Activated T-cell treated with anti-CD3 and anti-CD28 coated beads, Interleukin-2, amount 50 U/mL, for 24 hours (primary cell): ENCODE measurements at places on chromosomes 4 and X.
A peak's percentile ranks its signal among the peaks of the same experiment; 100 is the strongest.

GRCh38 chrX:109839694-109840567 lies 106.9 kb upstream of the ACSL4 start:
- H3K4me3 ChIP-seq = no peak overlapping the region
- H3K36me3 ChIP-seq = no peaks in the 10 kb centered on the region
- H3K4me1 ChIP-seq = peaks cover 14% of the 10 kb centered on the region
- DNase-seq = peak; percentile 31
- no peak overlapping the region for H3K27ac ChIP-seq

GRCh38 chr4:155759372-155760252 lies 791 bp downstream of the GUCY1B1 start:
- DNase-seq = peak; percentile 36
- peaks cover 7% of the 10 kb centered on the region for H3K4me1 ChIP-seq

DNA sequence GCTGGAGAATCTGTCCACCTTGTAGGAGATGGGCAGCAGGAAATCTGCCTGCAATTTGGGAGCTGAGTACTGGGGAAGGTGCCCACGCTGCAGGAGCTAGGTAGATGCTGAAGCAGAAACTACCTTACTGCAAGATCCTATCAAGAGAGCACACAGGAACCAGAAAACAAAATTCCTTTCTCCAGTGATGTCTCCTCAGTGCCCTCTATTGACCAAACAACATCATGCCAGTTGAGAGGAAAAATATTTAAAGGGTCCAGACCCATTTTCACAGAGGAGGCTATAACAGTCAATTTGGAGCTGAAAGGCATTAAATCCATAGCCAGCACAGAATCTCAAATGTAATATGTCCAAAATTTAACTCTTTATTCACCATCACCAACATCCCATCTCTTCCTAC lies 406.8 kb downstream of the SLITRK2 start:
- no peaks in the 10 kb centered on the region for H3K4me1 ChIP-seq
- no peaks in the 10 kb centered on the region for H3K27me3 ChIP-seq
- no peak for DNase-seq
- H3K27ac ChIP-seq = no peak overlapping the region

DNA sequence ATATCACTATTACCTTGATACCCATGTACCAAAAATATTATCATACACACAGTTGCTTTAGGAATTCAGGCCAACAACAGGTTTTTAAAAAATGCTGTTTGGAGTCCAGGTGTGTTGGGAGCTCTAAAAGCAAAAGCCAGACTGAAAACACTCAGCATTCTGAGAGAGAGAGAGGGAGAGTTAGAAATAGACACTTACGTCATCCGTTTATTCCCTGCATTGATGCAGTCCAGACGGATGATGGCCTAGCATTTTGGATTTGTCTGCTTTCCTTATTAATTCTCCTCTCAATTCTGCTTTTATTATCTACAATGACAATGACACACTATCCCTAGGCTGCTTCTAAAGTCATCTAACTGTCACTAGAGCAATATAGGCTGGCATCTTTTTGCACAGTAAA lies 358.3 kb upstream of the BOD1L1 start:
- no peak for DNase-seq
- no peaks in the 10 kb centered on the region for H3K36me3 ChIP-seq
- no peak overlapping the region for H3K4me3 ChIP-seq

DNA sequence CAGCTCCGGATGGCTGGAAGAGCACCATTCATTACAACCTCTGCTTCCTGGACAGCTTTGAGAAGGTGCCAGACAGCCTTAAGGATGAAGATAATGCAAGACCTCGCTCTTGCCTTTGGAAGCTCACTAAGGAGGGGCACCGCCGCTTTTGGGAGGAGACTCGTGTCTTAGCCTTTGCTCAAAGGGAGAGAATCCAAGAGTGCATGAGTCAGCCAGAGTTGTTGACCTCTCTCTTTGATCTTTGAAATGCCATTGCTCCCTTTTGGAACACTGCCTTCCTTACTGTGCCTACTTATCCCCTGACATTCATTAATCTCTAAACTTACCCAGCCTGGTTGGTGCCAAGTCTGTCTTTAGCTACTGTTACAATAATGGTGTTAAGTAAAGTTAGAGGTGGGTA lies 1.2 kb downstream of the FOXR2 start:
- DNase-seq = no peak
- no peaks in the 10 kb centered on the region for H3K36me3 ChIP-seq
- H3K27me3 ChIP-seq = peaks cover 57% of the 10 kb centered on the region
- no peak overlapping the region for H3K27ac ChIP-seq

DNA sequence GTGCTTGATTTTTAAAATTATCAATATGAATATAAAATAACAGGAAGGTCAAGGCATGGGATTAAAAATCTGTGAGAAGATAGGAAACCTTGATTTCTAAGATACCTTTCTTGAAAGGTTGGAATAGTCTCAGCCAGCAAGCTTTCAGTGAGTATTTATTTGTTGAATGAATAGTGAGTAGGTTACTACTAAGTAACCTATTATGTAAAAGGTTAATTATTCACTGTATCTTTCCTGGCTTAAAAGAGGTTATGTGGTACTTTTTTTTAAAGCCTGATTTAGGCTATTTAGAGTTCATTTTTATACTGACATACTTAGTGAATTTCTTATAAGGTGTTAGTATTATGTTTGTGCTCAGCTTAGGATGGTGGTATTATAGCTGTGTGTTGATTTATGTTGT lies 123.5 kb downstream of the PTPN13 start:
- H3K36me3 ChIP-seq = peaks cover 2% of the 10 kb centered on the region
- no peak for DNase-seq
- H3K4me3 ChIP-seq = no peak overlapping the region
- H3K27ac ChIP-seq = no peak overlapping the region
- H3K27me3 ChIP-seq = no peaks in the 10 kb centered on the region
- no peaks in the 10 kb centered on the region for H3K4me1 ChIP-seq
